ENCODE measurements at places on chromosomes 1 and 21.

DNA sequence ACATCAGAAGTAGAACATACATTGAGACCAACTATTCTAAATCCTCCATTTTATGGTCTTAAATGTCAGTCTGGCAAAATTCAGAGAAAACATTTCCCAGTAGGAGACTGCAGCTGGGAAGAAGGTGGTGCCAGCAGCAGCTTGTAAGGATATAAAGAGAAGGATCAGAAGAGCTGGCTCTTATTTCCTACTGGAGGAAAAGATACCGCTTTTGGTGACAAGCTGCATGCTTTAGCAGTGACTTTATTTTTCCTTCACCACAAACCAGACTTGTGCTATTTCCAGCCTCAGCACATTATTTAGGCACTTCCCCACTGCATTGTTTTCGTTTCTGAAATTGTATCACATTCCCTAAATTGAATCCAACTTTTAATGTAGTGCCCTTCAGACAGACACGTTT, 28.4 kb downstream of the RNF11 start:
- no peak for DNase-seq

DNA sequence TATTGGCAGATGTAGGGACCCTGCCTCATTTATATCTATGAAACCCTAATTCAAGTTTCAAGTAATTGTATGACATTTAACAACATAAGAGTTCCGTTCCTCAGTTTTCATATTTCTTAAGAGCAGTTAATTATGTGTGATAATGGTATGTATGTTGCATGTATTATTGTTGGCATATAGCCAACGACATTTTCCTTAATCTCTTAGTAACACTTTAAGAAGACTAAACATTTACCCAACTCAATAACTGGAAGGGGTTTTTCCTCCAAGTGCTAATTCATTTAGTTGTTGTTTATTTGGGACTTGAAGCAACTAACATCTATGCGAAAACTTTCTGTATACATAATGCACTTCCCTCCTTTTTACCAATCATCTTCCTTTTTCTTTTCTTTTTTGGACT, 1.5 kb upstream of the RALGPS2 start:
- no peak for DNase-seq

- DNase-seq = no peak
Measured at GRCh38 chr1:221276896-221277409, 397.7 kb downstream of the HLX start.

GRCh38 chr1:171494076-171494475, 8.7 kb downstream of the PRRC2C start:
- no peak for DNase-seq

GRCh38 chr1:50279622-50280330, 143.5 kb downstream of the DMRTA2 start:
- no peak for DNase-seq

DNA sequence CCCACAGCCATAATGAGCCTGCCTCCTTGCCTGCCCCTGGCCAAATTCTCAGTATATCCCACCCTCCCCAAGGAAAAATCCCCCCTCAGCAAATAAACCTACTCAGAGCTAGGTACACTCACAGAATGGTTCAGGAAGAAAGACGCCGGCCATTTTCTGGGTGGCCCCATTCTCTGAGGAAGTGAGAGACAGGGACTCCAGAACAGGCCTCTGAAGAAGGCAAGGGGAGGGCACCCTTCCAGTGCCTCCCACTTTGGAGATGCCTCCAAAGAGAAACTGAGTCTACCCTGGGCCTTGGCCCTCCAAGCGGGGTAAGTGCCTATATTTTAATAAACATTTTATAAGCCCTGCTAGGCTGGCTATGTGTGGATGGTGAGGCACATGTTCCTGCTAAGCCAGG, 2.3 kb downstream of the PACC1 start:
- DNase-seq = no peak

GRCh38 chr1:44808938-44809917, 905 bp downstream of the BTBD19 start:
- DNase-seq = peak; percentile 68

DNA sequence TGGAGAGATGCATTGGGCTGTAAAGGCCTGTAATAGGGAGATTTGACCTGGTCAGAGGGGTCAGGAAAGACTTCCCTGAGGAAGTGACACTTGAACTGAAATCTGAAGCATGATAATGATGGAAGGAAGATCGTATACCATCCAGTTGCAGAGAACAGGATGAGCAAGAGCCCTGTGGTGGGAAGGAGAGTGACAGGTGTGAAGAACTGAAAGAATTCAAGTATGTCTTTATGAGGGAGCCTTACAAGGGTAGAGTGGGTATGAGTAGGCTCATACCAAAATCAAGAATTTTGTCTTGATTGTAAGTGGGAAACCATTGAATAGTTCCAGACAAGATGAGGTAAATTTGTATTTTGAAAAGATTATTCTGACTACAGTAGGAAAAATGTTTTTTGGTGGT, 129.4 kb downstream of the RASAL2 start:
- DNase-seq = no peak

DNA sequence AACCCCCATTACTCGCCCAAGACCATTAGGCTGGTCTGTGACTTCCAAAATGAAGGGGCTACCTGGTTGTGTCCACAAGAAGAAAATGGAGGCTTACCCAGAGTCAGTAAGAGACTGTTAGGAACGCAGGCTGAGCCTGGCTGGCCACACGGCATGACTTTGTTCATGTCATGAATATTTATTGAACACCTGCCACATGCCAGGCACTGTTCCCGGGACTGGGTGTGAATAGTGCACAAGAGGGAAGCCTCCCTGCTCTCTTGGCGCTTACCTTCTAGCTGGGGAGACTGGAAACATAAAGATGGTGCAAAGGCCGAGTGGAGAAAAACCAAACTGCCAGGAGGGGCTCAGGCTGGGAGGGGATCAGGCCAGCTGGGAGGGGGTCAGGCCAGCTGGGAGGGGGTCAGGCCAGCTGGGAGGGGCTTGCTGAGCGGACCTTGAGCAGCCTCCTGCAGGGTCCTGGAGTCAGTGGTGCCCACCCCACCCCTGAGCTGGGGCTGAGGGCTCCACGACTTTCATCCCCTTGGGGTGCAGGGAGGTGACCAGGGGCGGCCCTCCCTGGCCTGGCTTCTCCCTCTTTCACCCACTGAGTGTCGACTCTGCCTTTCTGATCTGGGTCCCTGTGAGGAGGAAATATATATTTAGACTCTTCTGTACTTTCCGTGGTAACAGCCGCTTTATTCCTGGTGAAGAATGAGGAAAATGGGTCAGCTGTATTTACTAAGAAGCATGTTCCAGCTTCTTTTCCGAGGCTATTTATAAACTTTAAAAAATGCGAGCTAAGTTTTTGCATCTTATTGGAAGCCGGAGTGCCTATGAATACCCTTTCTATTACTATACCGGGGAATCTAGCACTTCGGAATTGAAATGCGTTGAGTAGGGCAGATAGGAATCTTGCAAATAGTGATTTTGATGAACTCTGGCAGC, 139.0 kb downstream of the CAMTA1 start:
- DNase-seq = peak; percentile 63

DNA sequence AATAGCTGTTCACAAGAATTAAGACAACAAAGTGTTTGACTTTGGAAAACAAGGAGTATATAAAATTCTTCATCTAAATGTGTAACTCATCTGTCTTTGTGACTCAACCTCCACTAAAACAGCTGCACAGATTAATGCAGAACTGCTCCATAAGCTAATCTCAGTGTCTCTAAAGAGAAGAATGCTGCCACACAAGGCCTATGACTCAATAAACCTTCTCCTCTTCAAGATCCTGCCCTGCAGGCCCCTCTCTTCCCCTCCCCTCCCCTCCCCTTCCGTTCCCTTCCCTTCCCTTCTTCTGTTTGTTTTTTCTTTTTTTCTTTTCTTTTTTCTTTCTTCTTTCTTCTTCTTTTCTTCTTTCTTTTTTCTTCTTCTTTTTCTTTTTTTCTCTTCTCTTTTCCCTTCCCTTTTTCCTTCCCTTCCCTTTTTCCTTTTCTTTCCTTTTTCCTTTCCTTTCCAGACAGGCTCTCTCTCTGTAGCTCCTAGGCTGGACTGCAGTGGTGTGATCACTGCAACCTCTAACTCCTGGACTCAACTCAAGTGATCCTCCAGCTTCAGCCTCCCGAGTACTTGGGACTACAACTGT, 1052.8 kb downstream of the BRINP3 start:
- DNase-seq = no peak

GRCh38 chr1:1535201-1536018, 5.0 kb downstream of the TMEM240 start:
- no peak for DNase-seq

- no peak for DNase-seq
Measured at GRCh38 chr1:45767035-45767434, 16.6 kb upstream of the IPP start.

- no peak for DNase-seq
Measured at GRCh38 chr1:221816899-221817298, 75.0 kb upstream of the DUSP10 start.

GRCh38 chr1:55580845-55581332, 365.7 kb upstream of the USP24 start:
- no peak for DNase-seq

- no peak for DNase-seq
Measured at GRCh38 chr21:25371841-25372425, 235.3 kb downstream of the MRPL39 start.

DNA sequence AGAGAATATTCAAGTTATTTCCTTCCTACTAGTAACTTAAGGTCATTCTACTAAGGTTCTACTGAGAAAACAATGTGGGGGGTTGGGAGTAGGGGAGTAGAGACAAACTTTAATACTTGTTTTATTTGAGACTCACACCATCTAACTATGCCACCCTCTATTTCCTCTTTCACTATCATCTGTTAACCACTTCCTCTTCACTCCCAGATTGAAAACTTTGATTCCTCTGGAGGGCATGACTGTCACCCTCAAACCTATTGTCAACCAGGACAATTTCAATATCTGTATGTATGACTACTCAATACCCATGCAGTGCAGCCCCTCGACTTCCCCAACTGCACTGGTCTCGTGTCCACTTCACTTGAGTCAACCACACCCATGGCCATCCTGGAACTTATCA, 165.6 kb upstream of the POGK start:
- DNase-seq = no peak

GRCh38 chr21:44867999-44868700, 5.3 kb downstream of the PTTG1IP start:
- DNase-seq = no peak

- no peak for DNase-seq
Measured at GRCh38 chr21:38661889-38662568, 143.7 kb upstream of the ETS2 start.

GRCh38 chr1:91053630-91054029, 31.8 kb upstream of the ZNF644 start:
- DNase-seq = no peak

- no peak for DNase-seq
Measured at GRCh38 chr1:4027492-4028138, 127.5 kb upstream of the C1orf174 start.

DNA sequence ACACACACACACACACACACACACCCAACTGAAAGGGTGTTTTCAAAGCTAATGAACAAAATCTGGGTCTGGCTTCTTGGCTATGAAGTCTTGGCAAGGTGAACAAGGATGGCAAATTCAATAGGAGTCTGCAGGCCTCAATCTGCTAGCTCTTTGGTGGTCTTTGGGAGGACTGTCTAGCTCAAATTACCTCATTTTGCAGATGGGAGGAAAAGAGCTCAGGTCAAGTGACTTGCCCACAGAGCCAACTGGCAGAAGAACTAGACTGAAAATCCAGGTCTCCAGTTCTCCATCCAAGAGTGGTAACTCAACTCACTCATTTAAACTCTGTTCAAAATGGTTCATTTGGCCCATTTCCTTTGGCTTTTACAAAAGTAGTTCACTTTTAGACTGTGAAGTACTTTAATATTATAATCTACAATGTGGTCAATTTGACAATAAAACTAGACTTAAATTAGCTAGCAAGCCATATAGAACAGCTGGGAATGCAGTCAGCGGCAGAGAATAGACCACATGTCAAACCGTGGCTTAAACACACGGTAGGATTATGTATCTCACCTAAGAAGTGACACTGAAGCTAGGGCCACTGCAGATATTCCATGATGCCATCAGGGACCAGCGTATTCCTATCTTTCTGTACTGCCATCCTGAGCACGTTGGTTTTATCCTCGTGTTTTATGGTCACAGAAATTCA, 112.9 kb downstream of the APP start:
- DNase-seq = no peak

- no peak for DNase-seq
Measured at GRCh38 chr1:229065613-229066012, 205.3 kb upstream of the RAB4A start.

DNA sequence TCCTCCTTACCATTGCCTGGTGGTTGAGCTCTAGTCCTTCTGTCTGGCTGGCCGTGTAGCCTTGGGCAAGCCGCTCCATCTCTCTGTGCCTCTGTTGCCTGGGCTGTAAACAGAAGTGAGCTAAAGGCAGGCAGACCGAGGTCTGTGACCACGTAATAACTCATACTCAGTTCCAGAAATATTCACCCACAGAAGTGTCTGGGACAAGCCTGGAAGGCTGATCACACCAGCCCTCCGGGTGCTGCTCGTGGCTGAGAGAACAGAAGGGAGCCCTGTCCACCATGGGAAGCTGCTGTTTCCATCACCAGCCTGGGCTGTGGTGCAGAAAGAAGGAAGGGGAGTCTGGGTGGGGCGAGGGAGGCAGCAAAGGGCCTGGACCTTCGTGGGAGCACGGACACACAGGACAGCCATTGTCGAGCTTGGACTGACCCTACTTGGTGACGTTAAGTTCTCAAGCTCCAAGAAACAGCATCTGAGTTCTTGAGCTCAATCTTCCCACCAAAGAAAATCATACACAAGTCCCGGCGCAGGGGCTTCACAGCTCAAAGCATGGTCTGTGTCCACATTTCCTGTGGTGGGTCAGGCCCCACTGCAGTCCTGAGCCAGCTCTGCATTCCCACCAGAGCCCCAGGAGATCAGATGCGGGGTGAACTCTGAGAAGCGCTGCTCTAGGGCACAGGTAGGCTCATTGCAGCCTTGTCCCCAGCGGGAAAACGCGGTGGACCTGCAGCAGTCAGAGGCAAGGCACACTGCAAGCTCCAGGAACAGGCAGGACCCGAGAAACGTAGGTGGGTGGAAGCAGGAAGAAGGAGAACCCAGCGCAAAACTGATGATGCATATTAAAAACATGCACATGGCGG, 61.8 kb downstream of the RUNX3 start:
- no peak for DNase-seq

DNA sequence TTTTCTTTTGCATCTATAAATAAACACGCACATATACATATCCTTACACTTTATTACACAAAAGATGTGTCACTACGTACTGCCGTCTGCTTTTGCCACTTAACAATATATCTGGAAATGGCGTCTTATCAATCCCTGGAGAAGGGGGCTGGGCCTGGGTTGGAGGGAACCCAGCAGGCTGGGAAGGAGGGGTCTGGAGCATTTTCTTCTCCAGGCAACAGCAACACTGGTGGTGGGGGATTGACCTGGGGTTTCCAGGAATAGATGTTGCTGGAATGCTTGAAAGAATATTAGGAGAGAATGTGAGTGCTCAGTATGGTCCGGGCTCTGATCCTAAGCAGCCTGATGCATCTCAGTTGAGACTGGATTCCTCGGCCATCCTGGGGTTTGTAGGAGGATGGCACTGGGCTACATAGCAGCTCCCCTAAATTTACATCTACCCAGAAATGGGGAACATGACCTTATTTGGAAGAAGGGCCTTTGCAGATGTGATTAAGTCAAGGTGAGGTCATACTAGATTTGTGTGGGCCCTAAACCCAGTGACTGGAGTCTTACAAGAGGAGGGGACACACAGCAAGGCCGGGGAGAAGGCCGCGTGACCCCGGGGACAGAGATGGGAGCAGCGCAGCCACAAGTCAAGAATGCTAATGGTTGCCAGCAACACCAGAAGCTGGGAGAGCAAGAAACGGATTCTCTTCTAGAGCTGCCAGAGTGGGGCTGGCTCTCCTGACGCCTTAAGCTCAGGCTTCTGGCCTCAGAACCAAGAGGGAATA, 98.6 kb downstream of the SIK1 start:
- DNase-seq = no peak

- DNase-seq = no peak
Measured at GRCh38 chr1:87338566-87338965, 9.9 kb downstream of the LMO4 start.
